ENCODE measurements at places on chromosomes 12 and 14.

DNA sequence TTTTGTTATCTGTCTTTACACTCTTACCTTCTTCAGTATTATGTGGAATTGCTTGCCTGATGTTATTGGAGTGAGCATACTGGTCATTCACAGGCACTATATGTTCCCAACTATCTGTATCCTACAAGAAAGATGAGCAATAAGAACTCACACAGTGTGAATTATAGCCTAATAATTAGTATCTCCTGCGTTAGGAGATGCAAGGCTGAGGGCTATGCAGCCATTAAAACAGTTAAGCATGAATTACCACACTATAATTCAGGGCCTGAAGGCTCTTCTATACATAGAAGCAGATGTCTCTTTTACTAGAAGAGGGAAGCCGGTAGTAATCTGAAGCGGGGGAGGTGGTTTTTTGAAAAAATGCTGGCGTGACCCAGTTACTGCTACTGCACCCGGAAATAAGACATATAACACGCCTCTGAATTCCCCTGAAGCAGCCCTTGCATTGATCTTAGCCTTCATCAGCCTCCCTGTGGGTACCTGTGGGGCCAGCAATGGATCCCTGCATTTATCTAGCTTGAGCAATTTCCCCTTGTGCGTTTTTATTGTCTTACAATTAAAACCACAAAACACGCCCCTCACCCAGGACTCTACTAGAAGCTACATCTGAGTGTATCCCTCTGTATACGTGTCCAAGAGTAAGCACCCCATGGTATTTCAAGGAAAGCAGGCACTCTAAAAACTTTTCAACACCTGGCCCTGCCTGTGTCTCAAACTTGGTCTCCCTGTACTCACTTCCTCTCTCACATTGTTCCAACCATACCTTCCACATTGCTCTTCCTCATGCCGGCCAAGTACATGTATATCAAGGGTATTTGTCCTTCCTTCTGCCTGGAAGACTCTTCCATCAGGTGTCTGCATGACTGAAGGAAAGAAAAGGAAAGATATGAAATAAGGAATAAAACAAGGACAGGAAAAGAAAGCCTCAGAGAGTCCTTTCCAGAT is 210.9 kb upstream of the ARID2 start:
- no peak for DNase-seq

DNA sequence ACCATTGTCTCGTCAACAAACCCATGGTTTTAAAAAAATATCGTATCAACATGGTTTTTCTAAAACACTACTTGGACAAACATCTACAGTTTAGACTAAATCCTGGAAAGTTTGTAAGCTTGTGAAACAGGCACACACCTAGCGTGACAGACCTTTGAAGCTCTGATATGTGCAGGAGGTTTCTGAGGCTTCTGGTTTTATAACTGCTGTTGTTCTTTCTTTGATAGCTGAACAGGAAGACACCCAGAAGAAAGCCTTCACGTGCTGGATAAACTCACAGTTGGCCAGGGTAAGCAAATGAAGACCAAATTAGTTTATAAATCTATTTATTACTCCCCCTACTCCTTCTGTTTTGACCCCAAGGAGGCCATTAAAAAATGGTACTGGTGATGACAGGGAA is 87.6 kb downstream of the SYNE2 start:
- no peak for DNase-seq

GRCh38 chr12:86914721-86915120 is 658.5 kb upstream of the MGAT4C start:
- DNase-seq = peak; percentile 47

GRCh38 chr12:93784339-93785086 is 107.3 kb downstream of the CRADD start:
- peak; percentile 73 for DNase-seq

- DNase-seq = no peak
Measured at GRCh38 chr14:59175404-59175803, 13.1 kb upstream of the DAAM1 start.

- no peak for DNase-seq
Measured at GRCh38 chr14:56889705-56890104, 79.4 kb upstream of the OTX2 start.

GRCh38 chr14:22610931-22611330 is 12.8 kb downstream of the ABHD4 start:
- no peak for DNase-seq

GRCh38 chr14:69428289-69428998 is 30.0 kb downstream of the SLC39A9 start:
- DNase-seq = no peak

- no peak for DNase-seq
Measured at GRCh38 chr14:29724991-29725390, 202.7 kb downstream of the PRKD1 start.

DNA sequence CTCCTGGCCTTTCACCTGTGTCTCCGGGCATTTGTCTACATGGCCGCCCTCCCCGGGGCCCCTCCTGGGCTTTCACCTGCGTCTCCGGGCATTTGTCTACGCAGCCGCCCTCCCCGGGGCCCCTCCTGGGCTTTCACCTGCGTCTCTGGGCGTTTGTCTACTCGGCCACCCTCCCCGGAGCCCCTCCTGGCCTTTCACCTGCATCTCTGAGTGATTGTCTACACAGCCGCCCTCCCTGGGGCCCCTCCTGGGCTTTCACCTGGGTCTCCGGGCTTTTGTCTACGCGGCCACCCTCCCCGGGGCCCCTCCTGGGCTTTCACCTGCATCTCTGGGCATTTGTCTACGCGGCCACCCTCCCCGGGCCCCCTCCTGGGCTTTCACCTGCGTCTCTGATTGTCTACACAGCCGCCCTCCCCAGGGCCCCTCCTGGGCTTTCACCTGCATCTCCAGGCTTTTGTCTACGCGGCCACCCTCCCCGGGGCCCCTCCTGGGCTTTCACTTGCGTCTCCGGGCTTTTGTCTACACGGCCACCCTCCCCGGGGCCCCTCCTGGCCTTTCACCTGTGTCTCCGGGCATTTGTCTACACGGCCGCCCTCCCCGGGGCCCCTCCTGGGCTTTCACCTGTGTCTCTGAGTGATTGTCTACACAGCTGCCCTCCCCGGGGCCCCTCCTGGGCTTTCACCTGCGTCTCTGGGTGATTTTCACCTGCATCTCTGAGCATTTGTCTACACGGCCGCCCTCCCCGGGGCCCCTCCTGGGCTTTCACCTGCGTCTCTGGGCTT is 68.0 kb upstream of the GALNT9 start:
- DNase-seq = no peak

GRCh38 chr12:54251667-54252284 is 28.1 kb downstream of the CBX5 start:
- peak; percentile 26 for DNase-seq

- no peak for DNase-seq
Measured at GRCh38 chr12:24415934-24416333, 466.5 kb upstream of the SOX5 start.

DNA sequence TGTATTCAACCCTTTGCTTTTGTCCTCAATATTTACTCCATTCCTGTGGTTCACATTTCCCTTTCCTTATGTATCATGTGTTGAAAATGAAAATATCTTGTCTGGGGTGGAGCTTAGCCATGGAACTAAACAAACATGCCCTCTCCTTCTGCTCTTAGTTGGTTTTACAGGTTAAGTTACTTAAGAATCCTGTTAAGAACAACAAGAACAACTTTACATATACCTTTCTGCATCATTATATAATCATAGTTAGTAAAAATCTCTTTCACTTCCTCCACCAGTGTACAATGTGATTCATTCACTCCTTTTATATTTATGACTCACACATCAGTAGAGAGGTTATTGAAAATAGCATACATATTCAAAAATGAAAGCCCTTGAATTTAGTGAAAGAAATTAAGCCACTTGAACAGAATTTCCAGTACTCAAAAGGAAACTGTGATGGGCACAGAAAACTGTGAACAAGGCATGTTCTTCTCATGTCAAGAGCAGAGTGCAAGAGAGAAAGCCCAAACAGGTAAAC is 307.7 kb downstream of the CCDC91 start:
- no peak for DNase-seq

GRCh38 chr14:72638021-72638420 is 255.9 kb downstream of the DPF3 start:
- no peak for DNase-seq

DNA sequence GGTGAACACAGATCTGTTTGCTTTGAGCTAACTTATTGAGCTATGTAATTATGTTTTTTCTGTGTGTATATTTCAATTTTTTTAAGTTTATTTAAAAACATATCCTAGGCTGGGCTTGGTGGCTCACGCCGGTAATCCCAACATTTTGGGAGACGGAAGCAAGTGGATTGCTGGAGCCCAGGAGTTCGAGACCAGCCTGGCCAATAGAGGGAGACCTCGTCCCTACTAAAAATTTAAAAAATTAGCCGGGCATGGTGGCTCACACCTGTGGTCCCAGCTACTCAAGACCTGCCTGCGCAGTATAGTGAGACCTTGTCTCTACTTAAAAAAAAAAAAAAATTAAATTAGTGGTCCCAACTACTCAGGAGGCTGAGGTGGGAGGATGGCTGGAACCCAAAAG is 16.2 kb upstream of the RNASE1 start:
- DNase-seq = no peak

- DNase-seq = no peak
Measured at GRCh38 chr14:74834692-74835392, 41.1 kb downstream of the PROX2 start.

- DNase-seq = no peak
Measured at GRCh38 chr12:55935738-55936151, 4.8 kb downstream of the DGKA start.

DNA sequence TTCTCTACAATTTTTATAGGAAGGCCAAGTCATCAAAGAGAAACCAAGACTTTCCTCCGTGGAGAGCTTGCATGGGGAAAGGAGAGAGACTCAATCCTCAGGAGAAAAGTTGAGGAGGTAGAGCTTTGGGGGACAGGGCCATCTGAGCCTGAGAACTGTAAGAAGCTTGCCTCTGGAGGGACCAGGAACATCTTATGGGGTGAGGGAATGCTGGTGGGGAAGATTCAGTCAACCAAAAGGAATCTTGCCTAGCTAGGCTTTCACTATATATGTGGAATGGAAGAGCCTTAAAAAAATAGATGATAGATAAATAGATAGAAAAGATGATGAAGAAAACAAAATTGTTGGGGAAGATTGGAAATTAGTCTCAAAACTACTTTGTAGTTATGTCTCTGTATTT is 63.5 kb downstream of the DYRK2 start:
- DNase-seq = no peak

- DNase-seq = no peak
Measured at GRCh38 chr14:58216544-58216943, 16.6 kb downstream of the ACTR10 start.

- DNase-seq = no peak
Measured at GRCh38 chr14:82366803-82367202, 833.1 kb upstream of the SEL1L start.

- no peak for DNase-seq
Measured at GRCh38 chr12:18327036-18327435, 65.7 kb downstream of the PIK3C2G start.

GRCh38 chr12:50589650-50590435 is 85.1 kb downstream of the DIP2B start:
- no peak for DNase-seq

GRCh38 chr14:74652541-74652940 is 40.5 kb upstream of the LTBP2 start:
- no peak for DNase-seq

All from fibroblast of the conjunctiva (primary cell).